ENCODE measurements at places on chromosomes 16 and 17.

- no peak for DNase-seq
These were observed 92.8 kb upstream of the PMFBP1 start for GRCh38 chr16:72264771-72265170.

DNA sequence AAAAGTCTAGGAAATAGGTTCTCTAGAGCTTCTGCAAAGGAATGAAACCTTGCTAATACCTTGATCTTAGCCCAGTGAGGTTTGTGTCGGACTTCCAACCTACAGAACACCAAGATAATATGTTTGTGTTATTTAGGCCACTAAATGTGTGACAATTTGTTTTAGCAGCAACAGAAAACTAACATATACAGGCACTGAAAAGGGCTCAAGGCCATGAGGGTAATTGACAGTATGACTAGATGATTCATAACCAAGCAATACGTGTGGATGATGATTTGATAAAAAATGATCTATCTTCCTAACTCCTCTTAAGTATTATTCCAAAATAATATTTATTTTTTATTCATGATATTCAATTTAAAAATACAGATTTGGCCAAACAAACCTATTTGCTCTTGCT is 27.7 kb upstream of the MED13 start:
- no peak for DNase-seq

DNA sequence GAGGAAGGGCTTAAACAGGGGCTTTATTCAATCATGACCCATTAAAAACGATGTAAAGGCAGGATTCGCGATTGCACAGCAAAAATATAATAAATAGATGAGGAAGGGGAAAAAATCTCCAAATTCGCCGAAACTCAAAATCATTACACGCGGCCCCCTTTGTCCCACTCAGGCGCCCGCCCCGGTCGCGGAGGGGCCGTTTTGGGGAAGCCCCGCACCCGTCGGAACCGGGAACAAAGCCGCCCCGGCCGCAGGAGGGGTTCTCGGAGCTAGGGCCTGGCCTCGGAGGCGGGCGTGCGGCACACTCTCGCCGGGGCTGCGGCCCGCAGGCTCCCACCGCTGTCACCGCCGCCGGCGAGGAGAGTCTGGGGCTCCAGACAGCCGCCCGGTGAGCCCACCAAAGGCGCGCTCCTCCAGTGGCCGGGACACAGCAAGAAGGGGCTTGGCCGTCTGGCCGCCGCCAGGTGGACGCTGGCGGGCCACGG is 521 bp downstream of the C16orf87 start:
- DNase-seq, result peak; percentile 43

- DNase-seq, result no peak
These were observed 143.8 kb downstream of the AXIN2 start for GRCh38 chr17:65417406-65418221.

GRCh38 chr16:47781673-47782072 is 320.5 kb downstream of the PHKB start:
- no peak for DNase-seq

GRCh38 chr16:85430523-85431421 is 182.3 kb upstream of the GSE1 start:
- DNase-seq, result no peak

DNA sequence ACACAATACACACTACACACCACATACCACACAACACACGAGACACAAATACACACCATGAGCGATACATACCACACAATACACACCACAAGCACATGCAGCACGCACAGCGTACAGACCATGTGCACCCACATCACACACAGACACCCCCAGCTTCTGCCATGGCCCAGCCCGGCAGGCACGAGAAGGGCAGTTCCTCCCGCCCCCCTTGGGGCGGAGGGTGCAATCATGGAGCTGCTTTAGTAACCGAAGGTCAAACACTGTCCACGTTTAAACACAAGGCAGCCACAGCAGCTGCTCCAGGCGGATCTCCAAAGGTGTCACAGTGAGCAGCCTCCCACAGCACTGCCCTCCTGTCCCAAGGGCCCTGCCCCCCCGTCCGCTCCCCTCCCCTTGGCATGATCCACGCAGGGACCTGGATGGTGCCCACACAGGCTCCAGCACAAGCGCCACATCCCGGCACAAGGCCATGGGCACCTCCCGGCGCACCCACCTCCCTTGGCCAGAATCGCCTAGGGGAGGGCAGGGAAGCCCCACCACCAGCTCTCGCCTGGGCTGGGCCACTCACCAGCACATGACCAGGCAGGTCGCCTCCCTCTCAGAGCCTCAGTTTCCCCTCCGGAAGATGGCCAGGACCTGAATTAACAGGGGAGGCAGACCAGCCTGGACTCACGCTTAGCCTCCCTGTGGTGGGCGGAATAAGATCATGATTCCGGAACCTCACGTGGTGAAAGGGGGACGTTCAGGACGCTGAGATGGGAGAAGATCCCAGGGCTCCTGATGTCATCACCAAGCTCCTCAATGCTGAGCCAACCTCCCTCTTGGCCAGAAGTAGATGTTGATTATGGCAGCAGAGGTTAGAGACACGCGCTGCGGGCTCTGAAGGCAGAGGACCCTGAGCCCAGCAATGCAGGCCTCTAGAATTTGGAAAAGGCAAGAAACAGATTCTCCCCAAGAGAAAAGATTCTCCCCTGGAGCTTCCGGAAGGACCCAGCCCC is 32.6 kb upstream of the ZNF469 start:
- no peak for DNase-seq

GRCh38 chr16:61050547-61050946 is 985.7 kb downstream of the CDH8 start:
- no peak for DNase-seq

DNA sequence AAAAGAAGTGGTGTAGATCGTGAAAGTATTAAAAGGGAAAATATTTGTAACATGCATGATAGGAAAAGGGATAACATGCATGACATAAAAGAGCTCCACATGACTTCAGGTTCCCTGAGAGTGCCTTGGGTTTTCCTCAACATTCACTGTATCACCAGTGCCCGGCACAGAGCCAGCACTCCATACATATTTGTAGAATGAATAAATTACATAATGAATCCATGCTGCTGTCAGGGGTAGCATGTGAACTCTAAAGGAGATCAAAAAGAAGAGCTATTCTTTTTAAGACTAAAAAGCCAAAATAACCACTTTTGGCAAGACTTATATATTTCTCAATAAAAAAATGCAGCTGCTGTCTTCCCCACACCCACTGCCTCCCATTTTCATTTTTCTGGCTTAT is 2.7 kb upstream of the ZNF594 start:
- DNase-seq, result no peak

DNA sequence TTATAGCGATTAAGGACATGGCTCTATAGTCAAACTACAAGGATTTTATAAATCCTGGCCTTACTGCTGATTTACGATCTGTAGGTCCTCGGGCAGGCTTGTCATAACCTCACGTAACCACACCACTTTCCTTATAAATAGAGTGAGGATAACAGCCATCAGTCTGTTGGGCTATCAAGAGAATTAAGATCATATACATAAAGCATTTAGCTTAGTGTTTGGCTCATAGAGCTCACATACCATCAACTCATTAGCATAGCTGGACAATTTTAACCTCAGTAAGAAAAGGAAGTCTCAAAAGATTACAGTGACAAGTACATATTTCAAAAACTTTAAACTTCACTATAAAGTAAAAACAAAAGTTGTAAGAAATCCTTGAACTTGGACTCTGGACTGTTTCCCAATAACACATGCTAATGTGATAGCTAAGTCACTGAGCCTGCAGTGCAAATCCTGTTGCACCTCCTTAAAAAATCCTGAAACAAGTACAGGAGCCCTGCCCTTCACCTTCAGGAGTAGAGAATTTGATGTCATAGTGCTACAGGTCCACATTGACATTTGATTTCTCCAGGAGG is 20.8 kb upstream of the CLEC3A start:
- DNase-seq, result no peak

- DNase-seq, result no peak
These were observed 98.4 kb upstream of the PLCG2 start for GRCh38 chr16:81680444-81681275.

- no peak for DNase-seq
These were observed 29.6 kb downstream of the NLK start for GRCh38 chr17:28071891-28072606.

GRCh38 chr17:41386227-41386626 is 4.1 kb upstream of the KRT34 start:
- DNase-seq, result no peak

GRCh38 chr17:8019166-8019565 is 16.8 kb downstream of the GUCY2D start:
- DNase-seq, result no peak

DNA sequence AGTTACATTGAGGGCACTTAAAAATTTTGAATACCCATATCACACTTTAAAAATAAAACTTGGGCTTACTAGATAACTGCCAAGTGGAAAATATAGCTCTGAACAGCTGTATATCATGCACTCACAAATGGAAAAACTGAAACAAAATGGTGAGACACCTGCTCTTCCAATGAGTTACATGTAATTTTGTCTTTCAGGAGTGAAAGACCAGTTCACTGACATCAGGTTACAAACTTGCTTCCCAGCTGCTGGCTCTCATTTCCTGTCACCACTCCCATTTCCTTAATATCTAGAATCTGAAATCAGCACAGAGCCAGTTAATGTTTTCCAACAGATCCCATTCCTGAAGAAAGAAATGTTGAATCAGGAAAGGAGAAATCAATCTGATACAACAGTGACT is 10.8 kb downstream of the CSNK2A2 start:
- DNase-seq, result no peak

DNA sequence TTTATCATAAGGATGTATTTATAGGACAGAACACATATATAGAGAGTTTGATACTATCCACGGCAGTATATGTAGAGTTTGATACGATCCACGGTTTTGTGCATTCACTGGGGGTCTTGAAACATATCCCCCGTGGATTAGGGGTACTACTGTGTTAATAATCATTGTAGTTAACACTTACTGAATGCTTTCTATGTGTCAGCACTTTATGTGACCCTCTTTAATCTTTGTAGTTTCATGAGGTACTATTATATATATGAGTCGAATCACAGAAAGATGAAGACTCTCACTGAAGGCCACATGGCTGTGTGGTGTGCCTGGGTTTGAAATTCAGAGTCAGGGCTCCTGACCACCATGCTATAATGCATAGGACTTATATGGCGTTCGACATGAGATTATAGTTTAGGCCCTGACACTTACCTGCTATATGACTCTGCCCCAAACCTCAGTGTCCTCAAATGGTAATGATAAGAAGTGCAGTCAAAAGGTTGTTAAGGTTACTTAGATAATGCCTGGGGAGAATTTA is 4.3 kb upstream of the HEATR6 start:
- no peak for DNase-seq
